ENCODE measurements at places on chromosomes 7 and 10.

DNA sequence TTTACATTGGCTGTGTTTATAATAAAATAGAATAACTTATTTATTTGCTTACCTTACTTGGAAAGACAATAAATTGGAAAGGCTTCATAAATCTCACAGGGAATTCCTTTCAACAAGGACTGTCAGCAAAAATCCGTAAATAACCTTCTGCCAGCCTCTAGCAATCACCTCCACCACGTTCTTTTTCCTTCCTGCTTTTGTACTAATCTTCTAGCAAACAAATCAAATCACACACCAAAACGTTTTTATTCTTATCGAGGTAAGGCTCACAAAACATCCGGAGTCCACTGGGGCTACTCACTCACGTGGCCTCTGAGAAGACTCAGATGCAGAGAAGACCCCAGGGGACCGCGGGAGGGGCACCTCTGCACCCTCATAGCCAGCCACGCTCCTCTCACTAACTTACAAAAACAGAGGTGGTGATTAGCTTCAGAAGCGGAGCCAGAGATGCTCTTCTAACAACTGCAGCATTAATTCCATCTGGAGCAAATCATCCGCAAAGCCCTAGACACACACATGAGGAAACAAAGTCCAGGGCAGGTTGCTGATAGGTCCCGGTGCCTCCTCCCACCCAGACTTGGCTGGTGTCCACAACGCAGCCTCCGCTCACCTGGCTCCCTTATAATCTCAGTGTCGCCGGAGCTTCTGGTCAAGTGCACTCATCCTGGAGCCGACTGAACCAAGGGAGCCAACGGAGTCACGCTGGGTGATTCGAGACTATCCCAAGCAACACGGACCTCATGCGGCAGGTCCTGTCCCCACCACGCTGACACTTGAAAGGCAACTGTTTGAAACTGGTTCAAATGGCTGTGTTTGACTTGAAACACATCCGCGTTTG is 22.5 kb downstream of the CTBP2 start:
- no peak for DNase-seq

- DNase-seq = no peak
Observed at GRCh38 chr7:133234961-133235875, 17.7 kb upstream of the EXOC4 start.

DNA sequence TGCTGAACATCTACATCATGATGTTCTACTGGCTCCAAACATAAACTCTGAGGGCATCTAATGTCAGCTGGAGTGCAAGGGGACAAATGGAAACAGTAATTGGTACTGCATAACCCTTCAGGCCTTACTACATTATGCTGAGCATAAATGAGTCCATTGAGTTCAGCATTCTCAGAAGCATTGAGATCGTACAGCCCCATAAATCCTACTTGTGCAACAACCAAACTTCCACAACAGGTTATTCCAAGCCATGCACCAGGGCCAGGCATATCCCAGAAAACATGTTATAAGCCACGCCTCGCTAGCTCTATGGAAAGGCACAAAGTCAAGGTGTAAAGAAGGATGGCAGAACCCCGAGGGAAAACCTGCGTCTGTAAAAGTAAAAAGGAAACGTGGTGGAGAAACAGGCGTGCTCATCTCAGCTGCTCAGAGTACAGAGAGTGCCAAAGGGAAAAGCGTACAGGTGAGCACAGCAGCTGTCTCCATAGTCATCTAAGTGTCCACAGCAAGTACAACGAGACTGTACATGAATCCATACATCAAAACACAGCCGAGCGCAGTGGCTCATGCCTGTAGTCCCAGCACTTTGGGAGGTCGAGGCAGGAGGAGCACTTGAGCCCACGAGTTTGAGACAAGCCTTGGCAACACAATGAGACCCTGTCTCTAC is 124.6 kb downstream of the PARD3 start:
- DNase-seq = no peak

- DNase-seq = no peak
Observed at GRCh38 chr7:124655990-124656389, 109.6 kb downstream of the GPR37 start.

- no peak for DNase-seq
Observed at GRCh38 chr10:118764195-118764594, 9.4 kb upstream of the CACUL1 start.

DNA sequence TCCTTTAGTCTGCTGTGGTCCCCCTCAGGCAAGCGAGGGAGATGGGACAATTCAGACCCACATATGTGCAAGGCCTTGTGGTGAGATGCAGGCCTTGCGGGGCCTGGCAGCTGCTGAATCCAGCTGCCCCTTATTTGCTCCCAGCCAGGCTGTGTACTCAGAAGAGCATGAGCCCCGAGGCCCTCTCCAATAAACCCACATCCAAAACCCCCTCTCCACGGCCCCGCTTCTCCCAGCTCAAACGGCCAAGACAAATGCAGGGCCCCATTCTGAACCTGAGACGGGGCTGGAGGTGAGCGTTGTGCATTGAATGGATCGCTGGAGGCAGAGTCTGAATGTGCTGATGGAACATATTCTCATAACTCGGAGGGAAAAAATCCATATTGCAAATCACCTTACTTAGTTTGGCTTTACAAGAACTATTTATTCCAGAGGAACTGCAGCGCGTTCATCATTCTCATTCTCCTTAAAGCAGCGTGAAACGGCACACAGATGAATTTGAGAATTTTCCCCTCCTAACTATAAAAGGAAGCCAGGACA is 169.2 kb upstream of the LYZL2 start:
- DNase-seq = no peak

DNA sequence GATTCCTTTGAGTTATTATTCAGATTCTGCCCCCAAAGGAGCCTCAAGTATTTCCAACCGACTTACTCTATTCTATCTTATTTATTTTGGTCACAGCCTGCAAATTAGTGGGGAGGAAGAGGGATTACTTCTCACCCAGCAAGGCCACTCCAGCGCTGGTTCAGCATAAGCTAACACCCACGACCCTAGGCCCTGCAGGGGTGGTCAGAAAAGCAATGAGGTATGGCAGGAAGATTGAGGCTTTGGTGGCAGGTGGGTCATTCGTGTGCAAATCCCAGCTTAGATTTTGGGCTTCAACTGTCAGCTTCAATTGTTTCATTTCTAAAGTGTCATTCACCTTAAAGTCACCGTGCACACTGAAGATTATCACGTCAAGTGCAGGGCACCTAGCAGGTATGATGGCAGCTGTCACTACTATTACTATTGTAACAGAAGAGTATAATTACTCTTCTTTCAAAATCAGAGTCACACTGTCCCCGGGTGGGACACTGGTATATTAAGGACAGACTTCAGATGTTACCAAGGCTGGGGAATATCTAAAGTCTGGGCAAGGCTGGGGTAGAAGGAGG is 48.8 kb upstream of the OPTN start:
- no peak for DNase-seq

Data from osteoblast (primary cell).